ENCODE measurements at places on chromosomes 12 and 14.

DNA sequence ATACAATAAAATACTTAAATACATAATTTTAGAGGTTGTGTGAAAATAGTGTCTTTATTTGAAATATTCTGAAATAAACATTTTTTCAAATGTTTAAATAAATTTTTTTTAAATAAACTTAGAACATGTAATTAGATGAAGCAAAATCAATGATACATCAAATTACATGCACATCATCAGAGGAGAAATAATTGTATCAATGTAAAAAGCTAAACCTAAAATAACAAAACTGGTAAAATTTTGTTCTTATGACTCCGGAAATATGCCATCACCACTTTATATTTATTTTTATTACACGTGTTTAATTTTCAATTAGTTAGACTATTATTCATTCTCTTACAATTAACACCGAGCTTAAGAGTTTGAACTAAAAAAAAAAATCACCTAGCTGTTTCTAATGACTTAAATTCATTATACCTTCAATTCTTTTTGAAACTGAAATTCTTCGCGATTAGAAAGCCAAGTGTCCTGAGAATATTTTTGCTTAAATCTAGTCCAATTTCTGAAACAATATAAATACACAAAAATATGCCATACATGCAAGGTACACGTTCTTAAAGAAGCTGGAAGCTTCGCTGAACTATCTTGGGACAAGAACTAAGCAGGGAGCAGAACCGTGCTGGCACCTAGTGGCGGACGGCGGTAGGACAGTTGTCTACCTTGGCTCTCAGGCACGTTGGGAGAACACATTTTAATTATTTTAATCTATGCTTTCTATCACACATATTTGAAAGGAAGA, 230.5 kb downstream of the SLC25A21 start:
- DNase-seq, result no peak

GRCh38 chr14:56088941-56089340, 29.3 kb upstream of the PELI2 start:
- DNase-seq, result no peak

- DNase-seq, result no peak
Observed at GRCh38 chr14:99865408-99865807, 72.2 kb downstream of the EML1 start.

DNA sequence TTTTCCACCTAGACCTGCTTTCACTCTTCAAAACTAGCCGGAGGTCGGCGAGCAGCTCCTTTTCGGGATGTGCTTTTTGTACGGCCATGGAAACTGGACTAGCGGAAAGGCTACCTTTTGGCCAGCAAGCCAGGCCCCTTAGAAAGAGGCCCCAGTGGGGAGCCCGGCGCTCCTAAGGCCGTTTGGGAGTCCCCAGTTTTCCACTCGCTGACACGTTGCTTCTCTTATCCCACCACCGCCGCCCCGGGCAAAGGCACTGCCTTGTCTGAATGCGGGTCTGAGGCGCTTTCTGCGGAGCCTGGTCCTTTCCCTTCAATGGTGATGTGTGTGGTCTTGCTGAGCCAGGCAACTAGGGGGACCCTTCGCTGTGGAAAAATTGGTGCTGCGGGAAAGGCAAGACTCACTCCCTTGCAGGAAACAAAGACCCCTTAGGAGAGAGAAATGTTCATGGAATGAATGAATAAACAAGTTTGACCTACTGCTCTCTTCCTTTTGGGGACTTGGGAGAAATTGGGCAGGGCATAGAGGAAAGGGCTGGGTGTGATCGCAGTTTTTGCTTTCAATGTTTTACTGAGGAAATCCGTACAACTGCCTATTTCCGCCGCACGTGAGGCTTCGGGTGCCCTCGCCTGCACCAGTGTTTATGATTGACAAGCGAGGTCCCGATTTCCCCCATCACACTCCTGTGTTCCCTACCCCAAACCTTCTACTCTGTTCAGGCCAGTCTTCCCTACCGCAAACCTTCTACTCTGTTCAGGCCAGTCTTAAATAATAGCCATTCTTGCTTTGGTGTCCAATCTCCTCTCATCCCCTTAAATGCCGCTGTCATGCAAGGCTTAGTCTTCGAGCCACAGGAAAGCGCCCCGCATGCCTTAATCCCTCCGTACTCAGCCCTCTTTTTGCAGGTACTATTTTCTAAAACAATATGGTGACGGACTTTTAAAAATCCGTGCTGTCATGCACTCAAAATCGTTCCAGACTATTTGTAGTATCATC, 1.0 kb upstream of the SLC38A2 start:
- no peak for DNase-seq

GRCh38 chr12:20452496-20453010, 84.2 kb downstream of the PDE3A start:
- no peak for DNase-seq

GRCh38 chr14:53265025-53265424, 111.9 kb upstream of the DDHD1 start:
- no peak for DNase-seq

DNA sequence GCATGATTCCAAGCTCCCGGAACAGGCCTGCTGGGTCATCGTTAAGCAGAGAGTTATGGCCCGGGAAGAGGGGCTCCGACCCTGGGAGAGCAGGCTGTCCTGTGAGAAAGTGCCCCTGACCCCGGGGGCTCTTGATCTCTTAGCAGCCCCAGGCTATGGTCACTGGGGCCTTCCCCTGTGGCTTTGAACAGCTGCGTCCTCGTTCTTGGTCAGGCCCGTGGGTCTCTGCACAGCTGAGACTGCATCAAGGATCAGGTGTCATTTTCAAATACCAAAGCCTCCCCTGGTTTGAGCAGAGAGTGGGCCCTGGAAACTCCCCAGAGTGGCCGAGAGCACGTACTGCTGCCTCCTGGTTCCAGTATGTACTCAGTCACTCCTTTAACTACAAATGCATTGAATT, 114.8 kb downstream of the ESRRB start:
- no peak for DNase-seq

DNA sequence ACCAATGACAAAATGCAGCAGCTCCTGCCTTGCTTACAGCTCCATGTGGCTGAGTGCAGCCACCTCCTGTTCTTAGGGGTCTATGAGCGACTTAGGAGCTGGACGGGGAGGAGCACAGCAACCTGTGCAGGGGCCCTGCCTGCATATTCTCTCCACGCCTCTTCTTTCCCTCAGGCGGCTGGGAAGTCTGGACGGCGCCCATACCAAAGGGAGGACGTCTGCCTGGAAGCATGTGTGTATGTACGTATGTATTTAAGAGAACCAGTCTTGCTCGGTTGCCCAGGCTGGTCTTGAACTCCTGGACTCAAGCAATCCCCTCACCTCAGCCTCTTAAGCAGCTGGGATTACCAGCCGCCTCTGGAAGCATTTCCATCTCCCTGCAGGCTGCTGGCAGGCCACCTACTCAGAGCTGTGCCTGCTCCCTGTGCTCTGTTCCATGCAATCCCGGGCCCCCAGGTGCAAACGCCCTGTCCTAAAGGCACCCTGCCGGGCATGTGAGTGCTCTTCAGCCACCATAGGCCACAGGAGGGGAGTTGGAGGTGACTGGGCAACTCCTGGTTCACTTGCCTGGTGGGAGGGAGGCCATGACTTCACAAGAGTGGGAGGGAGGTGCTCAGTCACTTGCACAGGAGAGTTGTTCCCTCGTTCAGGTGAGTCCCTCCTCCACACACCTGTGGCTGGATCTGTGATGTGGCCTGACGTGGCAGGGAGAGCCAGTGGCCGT, 44.3 kb downstream of the KCNA5 start:
- no peak for DNase-seq

- DNase-seq, result peak; percentile 47
Observed at GRCh38 chr12:20426191-20426590, 57.9 kb downstream of the PDE3A start.

- DNase-seq, result no peak
Observed at GRCh38 chr12:1453810-1454209, 140.6 kb downstream of the FBXL14 start.

- DNase-seq, result no peak
Observed at GRCh38 chr14:82445810-82446570, 912.3 kb upstream of the SEL1L start.

- no peak for DNase-seq
Observed at GRCh38 chr14:103393676-103394626, 8.7 kb downstream of the MARK3 start.

- no peak for DNase-seq
Observed at GRCh38 chr14:59768855-59769375, 101.7 kb downstream of the RTN1 start.

DNA sequence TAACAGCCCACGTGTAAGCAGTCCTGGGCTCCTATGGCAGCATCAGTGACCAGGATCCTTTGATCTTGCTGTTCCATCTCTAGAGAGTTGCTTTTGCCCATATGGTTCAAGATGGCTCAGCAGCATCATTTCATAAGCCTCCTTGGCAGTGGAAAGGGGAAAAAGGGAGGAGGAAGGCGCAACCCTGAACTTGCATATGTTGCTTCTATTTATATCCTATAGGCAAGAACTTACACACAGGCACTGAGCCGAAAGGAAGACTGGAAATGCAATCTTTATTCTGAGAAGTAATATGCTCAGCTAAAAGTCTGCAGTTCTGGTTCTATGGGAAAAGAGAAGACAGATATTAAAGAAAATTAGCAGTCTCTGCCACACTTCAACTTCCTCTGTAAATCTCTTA, 167.7 kb upstream of the PLXNC1 start:
- no peak for DNase-seq

DNA sequence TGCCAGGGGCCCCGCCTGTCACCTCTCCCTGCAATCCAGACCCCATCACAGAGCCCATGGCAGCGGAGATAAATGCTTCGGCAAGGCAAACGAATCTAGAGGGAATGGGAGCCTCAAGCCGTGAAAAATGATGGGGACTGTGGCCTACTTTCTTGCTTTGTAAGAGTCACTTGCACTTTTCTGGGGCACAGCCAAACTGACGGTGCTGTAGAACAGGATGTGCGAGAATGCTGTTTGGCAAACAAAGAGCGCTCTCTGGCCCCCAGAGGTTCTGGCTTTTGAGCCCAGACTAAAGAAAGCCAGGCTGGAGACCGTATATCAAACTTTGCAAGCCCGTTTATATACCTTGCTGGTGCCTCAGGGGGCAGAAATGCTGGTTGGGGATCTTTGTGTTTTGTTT, 108.7 kb downstream of the CACNA1C start:
- DNase-seq, result no peak

- no peak for DNase-seq
Observed at GRCh38 chr14:105616802-105617192, 90.4 kb downstream of the TMEM121 start.

DNA sequence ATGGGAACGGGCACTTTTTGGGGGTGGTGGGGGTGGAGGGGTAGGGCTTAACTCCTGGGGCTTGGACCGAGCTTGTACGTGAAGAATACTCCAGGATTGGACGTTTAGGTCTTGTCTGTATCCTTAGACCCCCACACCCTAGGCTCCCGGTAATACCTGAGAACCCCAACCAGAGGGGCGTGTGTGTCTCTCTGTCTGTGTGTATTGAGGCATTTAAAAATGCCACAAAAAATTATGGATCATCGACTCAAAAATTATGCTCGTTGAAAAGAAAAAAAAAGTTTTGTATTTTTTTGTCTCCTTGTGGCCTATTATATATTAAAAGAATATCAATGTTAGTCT, 459 bp downstream of the PPFIBP1 start:
- no peak for DNase-seq

GRCh38 chr12:113149361-113150150, at the start of gene CFAP73:
Gene CFAP73 (plus strand): TSS chr12:113149724. CDS start chr12:113149858, 134 bp downstream.
- peak; percentile 57 for DNase-seq

- no peak for DNase-seq
Observed at GRCh38 chr12:104276273-104277131, 27.0 kb upstream of the EID3 start.

GRCh38 chr14:101761881-101762529, 496 bp downstream of the PPP2R5C start:
- no peak for DNase-seq

DNA sequence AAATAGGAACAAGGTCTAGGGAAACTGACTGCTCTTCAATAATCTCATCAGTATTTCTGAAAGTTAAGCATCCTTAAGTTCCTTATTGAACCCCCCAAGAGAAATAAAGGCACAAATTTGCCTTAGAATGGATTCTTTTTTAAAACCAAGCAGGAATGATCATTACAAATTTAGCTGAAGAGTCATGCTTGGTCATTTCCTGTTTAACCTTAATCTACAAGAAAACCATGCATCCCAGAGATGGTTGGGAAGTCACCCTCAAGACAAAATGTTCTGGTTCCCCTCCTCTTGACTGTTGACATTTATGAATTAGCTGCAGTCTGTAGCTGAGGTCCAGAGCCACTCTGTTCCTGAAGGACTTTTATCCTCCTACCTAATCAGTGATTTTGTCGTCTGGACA, 291.8 kb upstream of the G2E3 start:
- no peak for DNase-seq

DNA sequence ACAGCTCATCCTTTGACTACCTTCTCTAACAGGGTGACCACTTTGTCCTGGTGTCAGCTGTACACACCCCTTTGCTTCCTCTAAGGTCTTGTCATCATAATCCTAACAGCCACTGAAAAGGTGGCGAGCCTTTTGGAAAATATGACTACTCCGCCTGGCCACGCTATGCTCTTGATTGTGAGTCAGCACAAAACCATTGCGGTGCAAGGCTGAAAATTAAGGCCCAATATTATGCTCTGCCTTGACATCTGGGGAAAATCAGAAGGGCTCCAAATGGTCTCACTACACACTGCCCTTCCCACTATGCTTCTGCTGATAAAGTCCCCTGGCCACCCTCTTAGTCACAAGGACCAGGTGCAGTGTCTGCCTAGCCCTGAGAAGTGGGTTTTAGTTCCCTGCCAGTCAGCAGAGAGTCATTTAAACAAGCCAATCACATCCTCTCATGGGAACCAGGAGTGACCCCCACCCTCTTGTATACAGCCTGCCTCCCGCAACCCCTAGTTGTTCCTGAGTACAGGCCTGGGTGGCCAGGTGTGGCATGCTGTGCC, 34.3 kb downstream of the FGD6 start:
- no peak for DNase-seq

DNA sequence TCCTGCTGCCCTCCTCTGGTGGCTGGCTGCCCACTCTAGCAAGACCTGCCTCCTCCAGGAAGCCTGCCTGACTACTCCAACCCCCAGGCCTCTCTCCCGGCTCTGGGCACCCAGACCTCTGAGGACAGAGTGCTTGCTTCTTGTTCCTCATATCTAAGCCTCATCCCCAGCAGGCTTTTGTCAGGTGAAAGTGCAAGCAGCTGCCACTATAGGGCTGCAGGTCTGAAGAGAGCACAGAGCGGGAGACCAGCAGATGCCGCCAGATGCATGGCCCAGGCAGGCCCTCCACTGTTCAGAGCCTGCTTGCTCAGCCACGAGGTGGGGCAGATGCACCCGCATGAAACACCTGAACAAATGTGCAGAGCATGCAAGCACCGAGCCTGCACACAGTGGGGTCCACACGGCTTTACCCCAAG, 73.0 kb downstream of the SERPINA3 start:
- DNase-seq, result no peak

GRCh38 chr12:110079477-110080400, 31.4 kb upstream of the C12orf76 start:
- no peak for DNase-seq

GRCh38 chr12:112239020-112239419, 113.7 kb downstream of the TRAFD1 start:
- no peak for DNase-seq

- DNase-seq, result no peak
Observed at GRCh38 chr14:93732524-93732923, 55.8 kb downstream of the PRIMA1 start.

GRCh38 chr12:105499205-105499604, 168.7 kb downstream of the C12orf75 start:
- DNase-seq, result no peak

GRCh38 chr14:49623941-49624839, 3.6 kb downstream of the MGAT2 start:
- DNase-seq, result no peak
